ENCODE measurements at places on chromosomes 5 and 9.

DNA sequence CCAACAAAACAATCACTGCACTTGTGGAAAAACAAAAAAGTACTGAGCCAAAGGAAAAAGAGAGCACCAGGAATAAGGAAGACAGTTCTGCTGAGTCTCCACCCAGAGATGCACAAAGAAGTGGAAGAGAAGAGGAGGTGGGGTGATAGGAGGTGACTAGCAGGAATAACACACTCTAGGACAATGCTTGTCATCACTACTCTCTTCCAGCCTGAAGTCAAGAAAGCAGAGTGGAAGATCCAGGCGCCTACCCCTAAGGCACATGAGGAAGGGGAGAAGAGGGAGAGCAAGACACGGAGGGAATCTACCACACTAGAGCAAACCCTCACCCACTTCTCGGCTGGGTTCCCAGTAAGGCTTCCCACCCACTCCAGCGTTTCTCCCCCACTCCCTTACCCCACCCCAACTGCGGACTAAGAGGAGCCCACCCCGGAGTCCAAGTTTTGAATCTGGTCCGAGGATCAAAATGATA lies 1.7 kb downstream of the SLIT3 start:
- DNase-seq: peak; percentile 34

GRCh38 chr5:120927950-120928530 lies 463.9 kb downstream of the PRR16 start:
- DNase-seq: no peak

DNA sequence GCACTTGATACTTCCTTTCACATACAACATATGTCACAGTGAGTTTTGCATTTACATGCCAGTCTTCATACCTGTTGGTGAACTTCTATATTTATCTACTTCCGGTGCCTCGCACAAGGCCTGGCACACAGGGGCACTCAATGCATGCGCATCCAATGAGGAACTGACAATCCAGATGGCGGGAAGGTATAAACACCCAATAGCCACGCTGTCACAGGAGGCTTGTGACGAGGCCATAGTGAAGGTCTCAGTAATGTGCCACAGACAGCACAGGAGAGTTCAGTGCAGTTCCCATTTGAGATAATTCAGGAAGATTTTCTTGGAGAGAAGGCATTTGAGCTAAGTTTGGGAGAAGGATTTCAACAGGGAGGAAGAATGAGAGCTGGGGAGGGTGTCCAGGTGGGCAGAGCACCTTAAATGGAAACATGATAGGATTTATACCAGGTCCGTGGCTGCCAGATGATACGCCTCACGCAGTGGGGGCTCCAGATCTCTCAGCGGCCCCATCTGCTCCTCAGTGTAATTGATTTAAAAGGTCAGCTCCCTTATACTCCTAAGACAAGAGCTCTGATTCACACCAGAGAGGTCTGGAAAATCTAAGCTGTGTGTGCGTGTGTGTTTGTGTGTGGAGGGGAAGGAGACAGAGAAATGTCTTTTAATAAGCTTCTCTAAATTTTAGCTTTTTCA lies 206.2 kb downstream of the DCP2 start:
- DNase-seq: no peak

- DNase-seq: no peak
These were observed 59.0 kb upstream of the C9orf72 start for GRCh38 chr9:27632254-27632653.

DNA sequence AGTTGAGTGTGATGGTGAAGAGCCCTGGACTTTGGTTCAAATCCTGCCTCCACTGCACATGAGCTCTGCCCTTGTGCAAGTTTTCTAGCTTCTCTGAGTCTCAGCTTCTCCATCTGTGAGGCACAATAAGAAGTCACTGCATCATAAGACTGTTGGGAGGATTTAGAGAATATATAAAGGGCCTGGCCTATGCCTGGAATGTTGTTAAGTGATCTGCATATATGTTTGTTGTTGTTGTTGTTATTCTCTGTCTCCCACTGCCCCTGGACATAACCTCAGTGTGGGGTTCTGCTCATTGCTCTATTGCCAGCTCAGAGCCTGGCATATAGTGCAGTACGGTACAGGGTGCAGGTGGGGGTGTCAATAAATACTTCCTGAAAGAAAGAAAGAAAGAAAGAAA lies 40.3 kb upstream of the EEIG1 start:
- no peak for DNase-seq

DNA sequence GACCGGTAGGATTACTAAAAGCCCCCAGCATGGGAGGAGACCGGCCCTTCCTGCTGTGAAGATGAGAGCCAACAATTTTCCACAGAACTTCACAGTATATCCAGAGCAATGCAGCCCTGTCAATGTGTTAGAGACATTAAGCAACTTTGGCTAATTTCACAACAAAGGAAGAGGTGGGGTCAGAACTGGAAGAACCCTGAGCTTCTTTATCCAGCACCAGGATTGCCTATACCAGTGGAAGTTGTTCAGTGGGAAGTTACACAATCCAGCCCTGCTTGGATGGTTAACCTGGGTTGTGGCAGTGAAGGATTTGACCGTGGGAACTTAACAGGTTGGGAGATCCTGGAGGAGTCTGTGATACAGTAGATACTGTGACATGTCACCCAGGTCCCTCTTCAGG lies 197.0 kb downstream of the FBN2 start:
- no peak for DNase-seq

- peak; percentile 64 for DNase-seq
These were observed 18.6 kb downstream of the C9orf57 start for GRCh38 chr9:72041775-72042194.

- DNase-seq: no peak
These were observed 45.7 kb upstream of the KCNN2 start for GRCh38 chr5:114316167-114316566.

GRCh38 chr9:99057665-99058625 lies 47.0 kb upstream of the TGFBR1 start:
- DNase-seq: peak; percentile 93
